Type B pancreatic cell (in vitro differentiated cells): ENCODE measurements at places on chromosomes 3 and 15. TPM values are rescaled to one million over a fixed set of nuclear protein-coding genes. Genes with fewer than 3 reads are reported as not detected.
A peak's percentile ranks its signal among the peaks of the same experiment; 100 is the strongest.

GRCh38 chr3:75048650-75049049 lies 434.2 kb upstream of the CNTN3 start:
- no peak for DNase-seq

GRCh38 chr15:90062023-90062442 lies 40.2 kb downstream of the IDH2 start:
- no peak for DNase-seq

DNA sequence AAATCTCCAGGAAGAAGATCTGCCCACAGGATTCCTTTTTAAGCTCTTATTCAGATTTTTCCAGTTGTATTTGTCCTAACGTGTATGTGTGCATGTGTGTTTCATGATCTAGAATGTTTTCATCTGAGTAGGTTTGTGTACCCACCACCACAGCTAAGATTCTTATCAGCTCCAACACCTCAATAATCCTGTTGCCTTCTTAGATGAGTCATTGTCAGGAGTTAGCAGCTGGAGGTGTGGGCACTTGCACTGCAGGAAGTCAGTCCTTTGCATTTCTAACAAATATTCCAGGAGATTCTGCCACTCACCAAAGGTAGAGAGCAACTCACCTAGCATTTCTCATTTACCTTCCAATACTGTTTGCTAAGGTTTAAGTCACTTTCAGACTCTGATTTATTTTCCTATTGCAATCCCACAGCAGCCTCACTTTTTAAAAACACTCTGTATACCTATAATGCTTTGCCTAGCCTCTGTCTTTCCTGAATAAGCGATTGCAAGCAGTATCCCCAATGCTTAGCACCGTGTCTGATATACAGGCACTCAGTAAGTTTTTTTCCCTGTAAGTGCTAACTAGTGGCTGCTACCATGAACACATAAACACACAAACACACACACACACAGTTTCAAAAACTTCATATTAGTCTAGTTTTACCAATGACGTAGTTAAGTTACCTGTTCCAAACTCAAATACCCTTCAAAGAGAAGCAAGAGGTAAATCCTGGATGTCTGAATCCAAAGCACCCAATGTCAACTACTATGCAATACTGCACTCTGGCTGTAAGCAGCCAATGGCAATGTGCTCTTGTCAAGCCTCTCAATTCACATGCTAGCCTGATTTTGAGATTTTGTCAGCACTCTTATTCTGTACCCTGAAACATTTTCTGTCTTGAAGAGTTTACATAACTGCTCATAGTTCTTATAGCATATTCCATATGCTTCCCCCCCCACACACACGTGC lies 713.5 kb upstream of the LMCD1 start:
- no peak for DNase-seq

GRCh38 chr3:176584413-176585176 lies 612.7 kb downstream of the TBL1XR1 start:
- DNase-seq = no peak

Gene KLHL40
- total RNA-seq = 0.12 TPM in 1 of 2 replicates, not detected in the other

Gene CHCHD6
- total RNA-seq = 9.9 and 17.5 TPM in 2 replicates

GRCh38 chr3:145357453-145357852 lies 803.5 kb downstream of the PLOD2 start:
- no peak for DNase-seq

DNA sequence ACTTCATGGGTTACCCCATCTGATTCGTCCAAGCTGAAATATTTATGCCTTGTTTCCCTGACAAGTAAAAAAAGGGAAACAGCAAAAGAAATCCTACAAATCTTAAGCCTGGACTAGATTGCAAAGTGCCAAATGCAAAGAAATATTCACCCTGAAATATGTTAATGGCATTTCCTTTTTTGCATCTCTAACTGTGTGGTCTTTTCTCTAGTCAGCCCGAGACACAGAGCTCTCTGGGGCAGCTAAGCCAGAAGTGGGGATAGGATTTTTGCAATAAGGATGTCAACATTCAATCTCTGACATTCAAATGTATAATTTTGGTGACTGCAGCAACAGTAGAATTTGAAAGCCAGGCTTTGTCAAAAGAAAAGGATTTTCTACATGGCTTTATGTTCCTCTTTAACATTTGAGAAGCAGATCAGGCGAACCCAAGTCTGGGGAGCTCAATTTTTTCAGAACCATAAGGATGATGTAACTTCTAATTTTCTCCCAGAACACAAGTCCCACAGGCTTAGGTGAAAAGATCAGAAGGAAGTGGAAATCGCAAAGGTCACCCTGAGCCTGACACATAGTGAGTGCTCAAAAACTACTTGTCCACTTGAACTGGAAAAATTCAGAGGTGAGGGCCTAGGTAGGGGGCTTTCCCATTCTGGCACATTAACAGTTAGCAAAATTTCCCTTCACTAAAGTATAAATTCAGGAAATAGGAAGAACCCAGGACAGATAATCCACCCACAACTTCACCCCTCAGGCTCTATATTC lies 28.2 kb upstream of the KCNMB3 start:
- no peak for DNase-seq

- no peak for DNase-seq
Measured at GRCh38 chr15:23642413-23643044, 5.1 kb downstream of the MAGEL2 start.

DNA sequence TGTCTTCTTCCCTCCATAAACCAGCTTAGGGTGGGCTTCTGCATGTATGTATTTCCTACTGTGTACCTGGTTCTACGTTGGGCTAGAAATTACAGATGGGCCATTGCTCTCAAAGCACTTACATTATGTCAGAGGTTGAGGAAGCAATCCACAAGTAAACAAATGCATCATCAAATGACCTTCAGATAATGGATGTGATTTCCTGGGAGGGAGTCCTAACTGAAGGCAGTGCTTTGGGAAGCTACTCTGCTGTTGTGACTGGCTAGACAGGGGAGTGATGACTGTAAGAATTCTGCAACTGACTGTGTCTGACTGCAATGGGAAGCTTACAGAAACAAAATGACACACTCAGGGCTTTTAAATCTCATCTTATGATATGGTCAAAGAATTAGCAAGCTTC lies 71.0 kb upstream of the PRR23E start:
- no peak for DNase-seq

Gene MYEF2
- 35.6 and 50.4 TPM in 2 replicates for total RNA-seq

Gene XCR1
- total RNA-seq = 3.6 and 13.9 TPM in 2 replicates

DNA sequence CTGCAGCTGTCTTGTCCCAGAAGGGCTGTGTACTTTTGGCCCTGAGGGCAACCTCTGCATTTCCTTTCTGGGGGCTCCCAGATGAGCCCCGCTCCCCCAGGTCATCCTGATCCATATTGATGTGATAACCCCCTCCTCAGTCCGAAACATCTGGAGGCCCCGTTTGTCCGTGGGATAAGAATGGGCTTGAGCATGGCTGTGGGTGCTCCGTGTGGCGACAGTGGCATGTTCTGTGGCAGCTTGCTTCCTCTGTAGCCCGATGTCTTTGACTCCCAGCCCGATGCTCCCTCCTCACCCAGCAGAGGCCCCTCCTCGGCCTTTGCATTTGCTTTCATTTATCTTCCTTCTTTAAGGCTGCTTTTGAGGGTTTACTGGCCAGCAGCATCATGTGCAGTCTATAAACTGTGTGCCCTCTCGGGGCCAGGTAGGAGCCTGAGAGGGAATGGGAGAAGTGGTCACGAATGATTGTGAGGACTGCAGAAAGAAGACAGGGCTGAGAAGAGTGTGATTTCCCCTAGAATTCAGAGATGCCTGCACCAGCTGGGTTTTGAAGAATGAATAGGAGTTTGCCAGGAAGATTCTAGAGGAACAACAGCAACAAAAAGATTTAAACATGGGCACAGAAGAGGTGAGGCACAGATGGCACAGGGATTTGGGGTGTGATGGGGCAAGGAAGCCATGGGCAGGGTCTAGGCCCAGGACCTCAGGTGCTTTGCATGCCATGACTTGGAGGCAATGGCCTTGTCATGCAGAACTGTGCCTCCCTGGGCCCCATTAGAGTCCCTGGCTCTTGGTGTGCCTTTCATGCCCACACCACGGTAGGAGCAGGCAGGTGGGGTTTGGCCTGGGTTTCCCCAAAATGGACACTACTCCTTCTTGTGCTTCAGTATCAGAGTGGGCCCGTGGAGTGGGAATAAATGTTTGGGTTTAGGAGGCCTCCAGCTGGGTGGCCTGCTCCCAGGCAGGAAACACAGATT lies 34.2 kb downstream of the APBA2 start:
- DNase-seq = no peak

- DNase-seq = no peak
Measured at GRCh38 chr3:53109190-53109589, 21.0 kb downstream of the RFT1 start.

DNA sequence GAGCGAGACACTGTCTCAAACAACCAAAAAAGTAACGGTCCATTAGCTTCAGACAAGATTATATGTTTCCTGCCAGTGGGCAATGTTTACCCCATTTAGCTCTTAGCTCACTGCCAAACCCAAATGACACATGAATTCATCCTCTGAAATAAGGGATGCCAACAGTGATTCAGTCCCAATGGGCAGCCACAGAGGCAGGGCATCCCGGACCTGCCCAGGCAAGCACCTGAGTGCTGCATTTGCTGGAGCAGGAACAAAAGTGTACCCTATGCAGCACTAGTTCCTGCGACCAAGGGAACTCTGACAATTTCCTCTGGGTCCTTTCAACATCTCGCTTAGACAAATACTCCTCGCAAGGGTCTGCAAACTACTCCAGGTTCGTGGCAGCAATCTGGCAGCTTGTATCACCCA lies 8.0 kb downstream of the IP6K2 start:
- DNase-seq = no peak

GRCh38 chr15:92690395-92690794 lies 34.8 kb upstream of the FAM174B start:
- no peak for DNase-seq

DNA sequence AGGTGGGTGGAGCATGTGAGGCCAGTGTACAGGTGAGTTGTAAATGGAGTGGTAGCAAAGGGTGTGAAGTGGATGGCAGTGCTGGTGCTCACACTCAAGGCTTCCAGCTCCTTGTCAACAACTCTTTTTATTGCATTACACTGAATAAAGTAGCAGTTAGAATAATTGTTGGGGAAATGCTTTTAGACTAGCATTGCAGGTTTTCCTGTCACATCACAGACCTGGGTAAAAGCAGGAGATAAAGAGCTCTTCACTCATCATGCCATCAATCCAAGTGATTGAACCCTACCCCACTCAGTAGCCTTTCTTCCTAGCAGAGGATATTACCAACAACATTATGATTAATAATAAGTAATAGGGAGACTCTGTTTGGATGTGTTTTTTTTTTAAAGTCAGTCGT lies 81.6 kb downstream of the CDIN1 start:
- DNase-seq = no peak

- DNase-seq = no peak
Measured at GRCh38 chr15:100713163-100713867, 110.9 kb downstream of the ASB7 start.

DNA sequence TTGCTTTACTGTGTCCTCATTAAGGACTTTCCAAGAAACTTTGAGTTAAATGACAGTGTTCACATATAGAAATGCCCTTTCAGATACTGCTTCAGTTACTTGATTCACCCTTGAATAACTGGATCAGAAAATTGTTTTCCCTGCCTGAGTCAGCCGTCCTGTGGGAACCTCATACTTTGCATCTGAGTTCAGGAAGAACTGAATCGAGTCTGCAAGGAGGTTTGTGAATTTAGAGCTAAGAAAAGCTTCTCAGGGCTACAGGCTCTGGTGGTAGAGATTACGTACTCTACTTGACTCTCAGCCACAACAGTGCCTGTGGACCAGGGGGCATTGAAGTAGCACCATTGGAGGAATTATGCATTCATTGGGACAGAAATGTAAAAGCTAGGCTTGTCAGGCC lies 252.4 kb upstream of the C2CD4B start:
- DNase-seq = no peak

GRCh38 chr3:84825817-84826216 lies 133.0 kb upstream of the CADM2 start:
- no peak for DNase-seq

- peak; percentile 62 for DNase-seq
Measured at GRCh38 chr3:123151251-123151705, 50.5 kb upstream of the SEC22A start.

Gene VWA5B2
- 23.7 and 38.7 TPM in 2 replicates for total RNA-seq

- no peak for DNase-seq
Measured at GRCh38 chr3:116966649-116967048, 257.1 kb downstream of the TUSC7 start.

DNA sequence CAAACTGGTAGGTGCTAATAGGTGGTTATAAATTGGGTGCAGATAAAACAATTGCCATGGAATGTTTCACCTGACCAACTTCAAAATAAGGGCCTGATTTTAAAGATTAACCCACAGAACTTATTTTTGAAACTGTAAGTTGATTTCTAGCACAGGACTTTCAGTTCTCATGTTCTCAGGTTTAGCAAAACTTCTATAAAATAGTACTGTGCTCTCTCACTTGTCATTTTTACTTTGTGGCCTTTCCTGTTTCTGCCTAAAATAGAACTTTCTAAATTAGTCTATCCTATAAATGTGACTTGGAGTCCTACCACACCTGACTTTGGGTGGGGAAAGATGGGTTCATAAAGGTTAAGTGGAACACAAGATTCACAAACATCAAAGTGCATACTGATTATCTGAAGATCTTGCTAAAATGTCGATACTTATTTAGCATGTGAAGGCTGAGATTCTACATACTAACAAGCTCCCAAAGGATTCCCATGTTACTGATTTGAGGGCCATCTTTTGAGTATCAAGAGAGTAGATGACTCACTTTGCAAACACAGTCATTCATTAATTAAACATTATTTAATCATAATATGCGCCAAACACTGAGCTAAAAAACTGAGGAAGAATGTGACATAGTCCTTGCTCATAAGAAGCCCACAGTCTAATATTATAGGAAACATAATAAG lies 38.6 kb downstream of the BTLA start:
- DNase-seq = no peak

Gene AGTR1
- 0.90 and 2.4 TPM in 2 replicates for total RNA-seq

Gene NOX5
- 0.12 TPM in 1 of 2 replicates, not detected in the other for total RNA-seq

Gene RNF168
- 21.2 and 23.5 TPM in 2 replicates for total RNA-seq

Gene CSTA
- total RNA-seq = 39.5 and 99.3 TPM in 2 replicates

DNA sequence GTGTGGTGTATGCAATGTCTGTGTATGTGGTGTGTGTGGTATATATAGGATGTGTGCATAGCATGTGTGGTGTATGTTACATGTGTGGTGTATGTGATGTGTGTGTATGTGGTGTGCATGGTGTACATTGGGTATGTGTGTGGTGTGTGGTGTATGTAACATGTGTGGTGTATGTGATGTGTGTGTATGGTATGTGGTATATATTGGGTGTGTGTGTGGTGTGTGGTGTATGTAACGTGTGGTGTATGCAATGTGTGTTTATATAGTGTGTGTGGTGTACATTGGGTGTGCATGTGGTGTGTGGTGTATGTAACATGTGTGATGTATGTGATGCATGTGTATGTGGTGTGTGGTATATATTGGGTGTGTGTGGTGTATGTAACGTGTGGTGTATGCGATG lies 41.9 kb downstream of the ARRDC4 start:
- DNase-seq = no peak

DNA sequence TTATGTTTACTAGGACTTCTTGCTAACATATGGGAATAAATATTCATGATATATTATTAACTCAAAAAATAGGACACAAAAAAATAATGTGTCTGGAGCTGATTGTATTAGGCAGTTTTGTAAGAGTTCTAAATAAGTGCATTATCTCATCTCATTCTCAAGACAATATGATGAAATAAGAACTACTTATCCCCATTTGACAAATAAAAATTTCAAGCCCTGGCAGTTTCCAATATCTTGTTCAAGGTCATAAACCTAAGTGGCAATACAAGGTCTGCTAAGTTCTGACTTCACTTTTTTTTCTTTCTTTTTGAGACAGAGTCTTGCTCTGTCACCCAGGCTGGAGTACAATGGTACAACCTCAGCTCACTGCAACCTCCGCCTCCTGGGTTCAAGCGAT lies 18.3 kb downstream of the RPN1 start:
- DNase-seq = no peak

Gene FBLN2
- 49.1 and 67.6 TPM in 2 replicates for total RNA-seq
